ENCODE measurements at places on chromosomes 13 and 19.

DNA sequence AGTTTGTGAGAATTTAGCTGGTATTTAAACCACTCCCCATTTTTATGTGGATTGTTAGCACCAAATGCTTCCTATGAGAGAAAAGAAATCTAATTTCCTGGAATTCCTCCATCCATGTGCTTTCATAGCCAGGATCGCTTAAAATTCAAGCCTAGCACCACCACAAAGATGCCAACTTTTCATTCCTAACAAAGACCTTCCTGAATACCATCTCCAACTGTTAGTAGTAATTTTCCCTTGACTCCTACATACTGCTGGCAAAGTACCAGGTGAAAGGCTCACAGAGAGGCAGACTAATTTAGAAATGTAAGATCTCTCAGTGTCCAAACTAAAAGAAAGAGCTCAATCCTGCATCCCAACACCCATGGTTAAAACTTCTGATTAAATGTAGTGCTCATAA lies 386.3 kb downstream of the KCTD12 start:
- DNase-seq = no peak

DNA sequence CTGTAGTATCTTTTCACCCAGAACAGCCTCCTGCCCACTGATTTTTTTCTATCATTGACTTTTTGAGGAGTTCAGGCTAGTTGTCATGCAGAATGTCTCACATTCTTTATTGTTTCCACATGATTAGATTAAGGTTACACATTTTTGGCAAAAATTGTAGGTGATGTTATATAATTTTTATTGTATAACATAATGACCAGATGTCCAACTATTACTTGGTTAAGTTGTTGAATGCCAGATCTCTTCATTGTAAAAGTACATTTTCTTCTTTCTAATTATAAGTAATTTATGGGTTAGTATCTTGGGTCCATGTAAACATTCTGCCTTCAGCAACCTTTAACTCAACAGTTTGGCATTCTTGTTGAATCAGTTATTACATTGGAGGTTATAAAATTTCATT lies 138.4 kb downstream of the POSTN start:
- DNase-seq = no peak

- no peak for DNase-seq
Observed at GRCh38 chr19:35291259-35291658, 702 bp upstream of the MAG start.

- no peak for DNase-seq
Observed at GRCh38 chr13:91468301-91468700, 69.9 kb downstream of the GPC5 start.

DNA sequence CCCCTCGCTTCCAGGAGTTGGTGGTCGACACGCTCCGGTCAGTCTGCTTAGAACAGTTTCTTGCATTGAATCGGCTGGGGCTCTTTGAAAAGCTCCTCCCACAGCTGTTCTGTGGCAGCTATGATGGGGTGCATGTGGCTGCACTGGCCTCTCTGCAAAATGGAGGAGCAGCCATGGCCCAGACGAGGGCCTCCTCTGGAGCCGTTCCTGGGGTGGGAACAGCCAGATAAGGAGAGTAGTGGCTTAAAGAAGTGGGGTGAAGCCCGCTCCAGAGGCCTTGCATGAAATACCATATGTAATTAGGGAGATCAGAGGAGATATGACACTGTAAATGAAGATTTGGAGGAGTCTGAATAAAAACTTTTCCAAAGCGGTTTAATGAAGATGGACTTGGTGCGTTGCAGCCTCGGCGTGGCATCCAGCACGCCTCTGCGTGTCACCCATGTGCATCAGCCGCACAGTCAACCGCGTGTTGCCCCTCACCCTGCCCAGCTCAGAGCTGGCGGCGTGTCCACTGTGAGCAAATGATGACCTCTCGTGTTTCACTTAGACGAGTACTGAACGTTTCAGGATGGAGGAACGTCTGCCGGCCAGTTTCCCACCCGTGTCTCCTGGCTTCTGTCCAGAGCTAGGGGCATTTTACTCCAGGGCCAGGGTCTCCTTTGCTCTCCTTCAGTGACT lies 199.2 kb downstream of the TEX29 start:
- no peak for DNase-seq

DNA sequence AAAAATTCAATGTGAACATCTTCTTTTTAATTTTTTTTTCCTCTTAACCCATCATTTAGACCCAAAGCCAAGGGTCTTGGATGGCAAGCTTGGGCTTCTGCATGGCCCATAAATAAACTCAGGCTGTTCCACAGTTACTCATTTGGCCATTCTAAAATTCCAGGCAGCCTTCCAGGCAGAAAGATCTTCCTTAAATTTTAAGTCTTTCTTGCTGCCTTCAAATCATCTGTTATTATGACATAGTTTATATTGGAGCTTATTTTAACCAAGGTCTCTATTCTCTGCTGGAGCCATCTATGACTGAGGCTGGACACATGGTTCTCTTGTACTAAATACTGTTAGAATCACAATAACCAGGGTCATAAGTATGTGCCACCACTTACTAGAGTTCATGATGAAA lies 317.3 kb upstream of the MAB21L1 start:
- DNase-seq = no peak

- no peak for DNase-seq
Observed at GRCh38 chr13:31367410-31367809, 167.6 kb downstream of the B3GLCT start.

DNA sequence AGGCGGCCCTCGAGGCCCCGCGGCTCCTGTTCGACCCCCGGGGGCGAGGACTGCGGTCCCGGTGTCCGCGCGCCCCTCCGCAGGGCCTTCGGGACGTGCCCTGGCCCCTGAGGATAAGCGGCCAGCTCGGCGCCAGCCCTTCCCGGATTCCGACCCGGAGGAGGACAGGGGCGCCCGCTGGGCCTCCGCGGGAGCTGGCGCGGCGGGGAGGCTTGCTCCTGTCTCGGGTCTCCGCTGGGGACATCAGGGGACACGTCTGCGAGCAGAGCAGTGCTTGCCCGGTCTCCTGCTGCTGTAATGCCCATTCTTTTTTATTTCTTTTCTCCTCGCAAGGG lies 829 bp downstream of the B3GLCT start:
- DNase-seq = peak; percentile 5

GRCh38 chr13:21997726-21998125 lies 326.9 kb downstream of the FGF9 start:
- no peak for DNase-seq

GRCh38 chr19:39704181-39705044 lies at the start of gene LGALS14:
Gene LGALS14 (plus strand): TSS chr19:39704481. CDS start chr19:39704529, 48 bp downstream.
- no peak for DNase-seq

- DNase-seq = no peak
Observed at GRCh38 chr19:55578761-55579747, 1.6 kb downstream of the ZNF579 start.

DNA sequence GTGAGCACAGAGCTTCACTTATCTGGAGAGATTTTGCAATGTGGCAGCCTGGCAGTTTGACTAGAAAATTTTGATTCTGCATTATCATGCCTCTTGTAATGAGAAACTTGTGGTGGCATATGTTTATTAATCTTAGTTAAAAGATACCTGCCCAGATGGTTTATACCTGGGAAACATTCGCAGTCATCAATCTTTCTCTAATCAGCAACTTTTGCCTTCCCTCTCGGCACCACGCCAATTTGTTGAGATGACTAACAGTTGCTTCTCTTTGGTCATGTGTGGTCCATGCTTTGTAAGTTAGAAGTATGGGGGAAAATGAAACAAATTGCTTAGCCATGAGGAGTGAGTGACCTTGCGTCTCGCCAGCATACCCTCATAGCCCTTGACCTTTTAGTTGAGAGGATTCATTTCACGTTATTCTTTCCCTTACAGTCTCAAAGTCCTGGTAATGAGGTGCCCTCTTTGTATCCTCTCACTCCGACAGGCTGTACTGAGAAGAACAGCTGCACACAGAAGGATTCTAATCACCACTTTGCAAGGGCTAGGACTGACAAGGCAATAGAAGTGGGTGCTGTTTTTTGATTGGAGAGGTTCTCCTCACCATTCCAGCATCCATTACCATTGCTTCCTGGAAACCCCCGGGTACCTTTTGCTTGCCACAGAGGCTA lies 201.4 kb downstream of the OXGR1 start:
- no peak for DNase-seq

DNA sequence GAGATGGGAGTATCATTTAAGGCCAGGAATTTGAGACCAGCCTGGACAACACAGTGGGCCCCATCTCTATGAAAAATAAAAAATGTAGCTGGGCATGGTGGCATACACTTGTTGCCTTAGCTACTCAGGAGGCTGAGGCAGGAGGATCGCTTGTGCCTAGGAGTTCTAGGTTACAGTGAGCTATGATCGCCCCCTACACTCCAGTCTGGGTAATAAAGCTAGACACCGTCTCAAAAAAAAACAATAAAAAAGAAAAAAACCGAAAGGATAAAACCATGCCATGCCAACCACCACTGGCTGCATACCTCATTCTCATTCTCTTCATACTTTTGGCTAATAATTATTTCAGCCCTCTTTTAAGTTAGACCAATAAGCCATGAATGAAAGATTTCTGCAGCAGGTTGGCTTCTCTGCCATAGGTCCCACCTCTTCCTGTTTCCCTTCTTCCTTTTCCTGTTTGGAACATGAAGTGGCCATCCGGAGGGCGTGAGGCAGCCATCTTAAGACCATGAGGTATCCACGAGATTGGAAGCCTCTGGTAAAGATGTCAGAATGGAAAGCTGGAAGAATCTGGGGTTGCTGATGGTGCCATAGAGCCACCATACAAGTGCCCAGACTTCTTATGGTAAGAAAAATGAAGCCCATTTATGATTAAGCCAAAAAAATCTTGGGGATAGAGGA lies 171.3 kb downstream of the CACNA1A start:
- DNase-seq = no peak

DNA sequence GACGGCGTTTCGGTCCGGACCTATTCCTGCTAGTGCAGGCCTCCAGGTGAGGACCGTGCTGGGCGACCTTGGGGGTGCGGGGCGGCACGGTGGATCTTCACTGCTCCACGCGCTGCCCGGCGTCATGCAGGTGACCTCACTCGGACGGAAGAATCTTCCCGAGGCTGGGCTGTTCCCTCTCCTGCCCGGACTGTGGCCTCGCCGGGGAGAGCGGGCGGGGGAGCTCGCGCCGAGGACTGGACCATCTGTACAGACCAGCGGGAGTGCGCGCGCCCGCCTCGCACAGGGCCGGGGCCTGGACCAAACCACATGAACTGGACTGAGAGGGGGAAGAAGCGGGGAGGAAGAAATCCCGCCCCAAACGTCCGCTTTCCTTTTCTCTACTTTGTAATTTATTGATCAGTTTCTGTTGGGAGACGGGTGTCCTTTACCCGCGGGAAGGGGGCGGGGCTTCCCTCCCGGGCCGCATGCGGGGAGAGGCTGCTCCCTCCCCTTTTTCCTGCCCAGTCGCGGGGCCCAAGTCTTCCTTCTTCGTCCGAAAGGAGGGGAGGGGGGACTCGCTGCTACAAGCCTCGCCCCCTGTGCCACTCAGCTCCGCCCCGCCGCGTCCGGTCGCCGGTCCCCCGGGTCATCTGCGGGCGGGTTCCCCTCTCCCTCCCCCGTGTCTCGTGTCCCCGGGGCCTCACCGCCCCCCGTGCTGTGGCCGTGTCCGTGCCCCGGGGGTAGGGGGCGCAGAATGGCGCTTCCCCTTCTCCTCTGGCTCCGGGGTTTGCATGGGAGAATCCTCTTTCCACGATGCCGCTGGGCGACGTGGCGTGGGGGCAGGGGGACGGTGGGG lies 4.9 kb downstream of the HRC start:
- no peak for DNase-seq

- no peak for DNase-seq
Observed at GRCh38 chr13:48678316-48678715, 24.6 kb downstream of the CYSLTR2 start.

- DNase-seq = no peak
Observed at GRCh38 chr13:85411591-85411990, 387.6 kb downstream of the SLITRK6 start.

- DNase-seq = no peak
Observed at GRCh38 chr13:43085545-43085944, 62.2 kb downstream of the DNAJC15 start.

GRCh38 chr19:7894612-7895309 lies 6.5 kb downstream of the LRRC8E start:
- no peak for DNase-seq

GRCh38 chr13:34722922-34723321 lies 219.1 kb upstream of the NBEA start:
- no peak for DNase-seq

- DNase-seq = no peak
Observed at GRCh38 chr13:29453617-29454011, 141.9 kb downstream of the SLC7A1 start.

DNA sequence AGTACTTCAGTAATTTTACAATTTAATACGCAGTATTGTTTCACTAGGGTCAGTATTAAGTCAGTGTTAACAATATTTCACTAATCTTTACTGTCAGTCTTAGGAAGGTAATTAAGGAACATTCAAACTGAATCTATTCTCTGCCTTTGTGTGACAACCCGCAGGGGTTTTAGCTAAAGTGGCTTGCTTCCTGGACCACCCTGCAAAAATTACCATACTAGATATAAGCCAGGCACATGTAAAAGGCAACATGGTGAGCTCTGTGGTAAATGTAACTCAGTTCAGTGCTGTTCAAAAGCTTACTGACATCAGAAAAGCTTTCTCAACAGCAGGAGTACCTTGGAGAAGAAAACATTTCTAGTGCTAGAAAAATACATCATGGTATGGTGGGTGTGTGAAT lies 116.7 kb downstream of the FREM2 start:
- no peak for DNase-seq

DNA sequence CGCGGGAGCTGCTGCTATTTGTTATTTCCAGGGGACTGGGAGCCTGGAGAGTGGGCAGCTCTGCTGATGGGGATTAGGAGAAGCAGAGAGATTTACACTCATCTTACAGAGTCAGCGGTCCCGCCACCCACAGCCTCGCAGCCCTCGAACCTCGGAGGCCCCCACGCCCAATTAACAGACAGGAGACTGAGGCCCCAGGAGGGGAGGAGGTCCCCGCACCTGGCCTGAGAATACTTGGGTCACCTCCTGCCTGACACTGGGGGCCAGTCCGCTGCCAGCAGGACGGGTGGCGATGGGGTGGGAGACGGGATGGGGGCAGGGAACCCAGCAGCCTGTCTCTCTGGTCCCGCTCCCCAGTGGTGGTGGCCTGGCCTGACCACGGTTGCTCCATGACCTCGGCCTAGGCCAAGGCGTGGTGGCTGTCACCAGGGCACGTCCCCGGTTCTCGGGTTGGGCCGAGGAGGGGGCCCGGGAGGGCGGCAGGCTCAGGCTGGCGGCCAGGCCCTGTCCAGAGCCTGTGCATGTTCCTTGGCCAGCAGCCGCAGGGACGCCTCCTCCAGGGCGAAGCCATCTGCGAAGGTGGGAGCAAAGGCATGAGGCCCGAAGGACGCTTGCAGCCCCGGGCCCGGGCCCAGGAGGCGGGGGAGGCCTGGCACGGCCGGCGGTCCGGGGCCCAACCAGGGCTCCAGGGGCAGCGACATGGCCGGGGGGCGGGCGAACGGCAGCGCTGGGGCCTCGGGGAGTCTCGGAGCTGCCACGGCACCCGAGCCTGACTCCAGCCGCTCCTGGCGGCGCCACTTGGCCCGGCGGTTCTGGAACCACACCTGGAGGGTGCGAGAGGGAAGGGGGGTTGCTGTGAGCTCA lies 1.7 kb downstream of the RAX2 start:
- no peak for DNase-seq

- DNase-seq = no peak
Observed at GRCh38 chr13:78602561-78603239, 652 bp downstream of the POU4F1 start.
